Hair follicular keratinocyte (primary cell): ENCODE measurements at places on chromosomes 5 and 9. TPM values are rescaled to one million over a fixed set of nuclear protein-coding genes. Genes with fewer than 3 reads are reported as not detected.

The CCDC192 gene
- not detected in 2 replicates for total RNA-seq

The SOX30 gene
- total RNA-seq: not detected in 2 replicates

The CDC26 gene
- total RNA-seq: 20.8 and 49.2 TPM in 2 replicates

The MFAP3 gene
- total RNA-seq: 22.3 and 25.9 TPM in 2 replicates

The VPS13A gene
- 10.3 and 17.2 TPM in 2 replicates for total RNA-seq

The BTNL8 gene
- total RNA-seq: not detected in 2 replicates

The SPATA31C1 gene
- total RNA-seq: not detected in 2 replicates

The ACTBL2 gene
- 0.04 TPM in 1 of 2 replicates, not detected in the other for total RNA-seq

The FRMPD1 gene
- under 0.01 TPM in 1 of 2 replicates, not detected in the other for total RNA-seq
